IPS DF 6.9 (cell line): ENCODE measurements at places on chromosomes 16 and 17.

DNA sequence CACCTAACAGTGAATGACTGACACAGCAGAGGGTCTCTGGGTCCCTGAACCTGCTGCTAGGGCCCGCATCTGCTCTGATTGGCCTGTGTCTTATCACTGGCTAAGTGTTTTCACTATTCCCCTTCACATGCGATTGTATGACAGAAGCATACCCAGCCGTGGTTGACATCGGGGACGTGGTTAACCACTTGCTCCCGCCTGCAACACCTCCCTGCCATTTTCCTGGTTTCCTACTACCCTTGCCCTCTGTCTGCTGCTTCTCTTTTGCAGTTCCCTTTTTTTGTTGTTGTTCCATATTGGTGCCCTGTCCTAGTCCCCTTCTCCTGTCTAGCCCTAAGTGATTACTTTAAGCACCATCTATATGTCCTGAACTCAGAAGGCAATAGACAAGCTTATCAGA is 177.0 kb downstream of the RGS9 start:
- DNase-seq, result no peak

GRCh38 chr16:55912022-55912421 is 36.8 kb upstream of the CES5A start:
- no peak for DNase-seq

DNA sequence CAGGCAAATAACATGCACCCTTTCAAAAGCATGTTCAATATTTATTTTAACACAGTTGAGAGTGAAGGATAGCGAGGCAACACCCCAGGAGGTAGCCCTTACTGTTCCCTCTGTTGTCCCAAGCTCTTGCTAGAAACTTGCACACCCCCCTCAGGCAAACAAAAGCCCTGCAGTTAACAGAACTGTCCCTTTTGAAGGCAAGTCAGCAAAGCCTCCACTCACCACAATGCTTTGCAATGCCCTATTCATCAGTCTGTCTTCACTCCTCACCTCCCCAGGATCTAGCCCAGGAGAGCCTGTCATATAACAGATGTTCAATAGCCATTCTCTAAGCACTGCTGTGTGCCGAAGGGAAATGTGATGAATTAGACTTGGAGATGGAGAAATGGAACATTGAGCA is 3.5 kb upstream of the CNEP1R1 start:
- no peak for DNase-seq

- DNase-seq, result no peak
Observed at GRCh38 chr16:1508494-1509187, 15.5 kb downstream of the TELO2 start.

- no peak for DNase-seq
Observed at GRCh38 chr17:45312477-45313420, 4.1 kb downstream of the MAP3K14 start.

GRCh38 chr17:77425791-77426641 is 285.2 kb downstream of the SEC14L1 start:
- DNase-seq, result no peak

- DNase-seq, result no peak
Observed at GRCh38 chr16:51025588-51026290, 125.3 kb downstream of the SALL1 start.
